ENCODE measurements at places on chromosomes 7 and 10. TPM values are rescaled to one million over a fixed set of nuclear protein-coding genes. Genes with fewer than 3 reads are reported as not detected.

GRCh38 chr10:88472540-88472939 lies 110.6 kb downstream of the RNLS start:
- DNase-seq, result no peak

GRCh38 chr10:50426485-50426884 lies 175.2 kb upstream of the ASAH2 start:
- DNase-seq, result no peak

GOLGA7B gene
- 3.1 TPM for total RNA-seq

DNA sequence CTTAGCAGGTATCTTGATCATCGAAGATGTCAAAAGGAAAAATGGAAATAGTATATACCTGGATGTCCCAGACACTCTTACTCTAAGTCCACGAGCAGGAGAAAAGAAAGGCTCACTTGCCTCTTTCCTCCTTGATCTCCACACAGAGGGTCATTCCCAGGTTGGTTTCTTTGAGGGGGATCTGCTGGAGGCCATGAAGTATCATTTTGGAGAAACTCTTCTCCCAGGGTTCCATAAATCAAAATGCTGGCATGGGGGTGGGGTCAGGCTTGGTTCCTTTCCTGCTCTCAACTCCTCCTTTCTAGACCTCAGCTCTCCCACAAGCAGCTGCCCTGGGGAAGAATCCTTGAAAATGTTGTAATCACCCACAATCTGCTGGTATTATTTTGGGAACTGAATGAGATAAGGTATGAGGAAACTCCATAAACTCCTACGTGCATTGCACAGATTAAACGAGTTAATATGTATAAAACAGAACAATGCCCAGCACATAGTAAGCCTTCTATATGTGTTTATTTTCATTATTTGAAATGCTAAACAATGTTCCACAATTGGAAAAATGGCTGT lies 54.4 kb downstream of the PRKCQ start:
- no peak for DNase-seq

DNA sequence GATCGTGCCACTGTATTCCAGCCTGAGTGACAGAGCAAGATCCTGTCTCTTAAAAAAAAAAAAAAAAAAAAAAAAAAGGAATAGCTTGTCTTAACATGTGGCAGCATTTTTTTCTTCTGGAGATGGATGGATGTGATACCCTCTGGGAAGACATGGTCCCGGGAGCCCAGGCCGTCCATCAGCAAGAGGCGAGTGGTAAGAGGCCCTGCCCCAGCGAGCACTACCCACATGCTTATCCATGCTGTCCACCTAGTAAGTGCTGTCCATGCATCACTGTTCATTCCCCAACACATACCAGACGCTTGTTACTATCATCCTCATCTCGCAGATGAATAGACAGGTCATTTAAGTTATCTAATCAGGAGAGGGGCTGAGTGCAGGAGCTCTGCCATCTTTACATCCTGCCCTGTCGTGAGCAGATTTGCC lies 12.9 kb downstream of the ATP6V1F start:
- no peak for DNase-seq

GRCh38 chr10:35716776-35717175 lies 74.7 kb upstream of the FZD8 start:
- DNase-seq, result no peak

DNA sequence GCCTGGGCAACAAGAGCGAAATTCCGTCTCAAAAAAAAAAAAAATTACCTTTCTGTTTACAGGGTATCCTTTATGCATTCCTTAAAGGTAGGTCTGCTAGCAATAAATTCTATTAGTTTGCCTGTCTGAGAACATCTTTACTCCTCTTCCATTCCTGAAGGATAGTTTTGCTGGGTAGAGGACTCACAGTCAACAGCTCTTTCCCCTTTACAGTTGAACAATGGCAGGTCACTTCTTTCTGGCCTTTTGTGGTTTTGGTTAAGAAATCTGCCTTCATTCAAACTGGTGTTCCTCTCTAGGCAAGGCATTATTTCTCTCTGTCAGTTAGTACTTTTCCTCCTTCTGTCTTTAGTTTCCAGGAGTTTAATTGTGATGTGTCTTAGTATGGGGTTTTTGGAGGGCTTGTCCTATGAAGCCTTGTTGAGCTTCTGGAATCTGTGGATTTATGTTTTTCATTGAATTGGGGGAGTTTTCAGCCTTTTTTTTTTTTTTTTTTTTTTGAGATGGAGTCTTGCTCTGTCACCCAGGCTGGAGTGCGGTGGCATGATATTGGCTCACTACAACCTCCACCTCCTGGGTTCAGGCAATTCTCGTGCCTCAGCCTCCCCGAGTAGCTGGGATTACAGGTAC lies 4.8 kb upstream of the DNAAF5 start:
- peak; percentile 39 for DNase-seq

DNA sequence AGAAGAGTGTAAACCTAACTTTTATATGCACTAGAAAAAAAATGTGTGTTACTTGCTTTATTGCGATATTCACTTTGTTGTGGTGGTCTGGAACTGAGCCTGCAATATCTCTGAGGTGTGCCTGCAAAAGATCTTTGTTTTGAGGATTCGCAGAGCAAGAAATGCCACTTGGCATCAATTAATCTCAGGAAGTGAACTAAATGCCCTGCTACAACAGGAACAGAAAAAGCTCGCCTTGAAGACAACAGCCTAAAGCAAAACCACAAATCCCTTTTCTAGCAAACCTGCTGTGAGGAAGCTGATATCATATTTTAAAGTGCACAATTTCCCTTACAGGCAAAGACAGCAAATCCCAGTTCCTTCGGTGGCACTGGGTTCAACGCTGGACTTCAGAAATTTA lies 675.8 kb downstream of the KCNMA1 start:
- DNase-seq, result peak; percentile 71

Measured in RPMI7951 (cell line).